ENCODE measurements at places on chromosomes 3 and 15. TPM values are rescaled to one million over a fixed set of nuclear protein-coding genes. Genes with fewer than 3 reads are reported as not detected.

Gene KBTBD13
- total RNA-seq, result not detected

Gene UBAP1L
- total RNA-seq, result 10.2 TPM

Gene CHAC1
- 12.8 TPM for total RNA-seq

Gene CCDC191
- 0.67 TPM for total RNA-seq

All from melanocyte of skin (primary cell).